ENCODE measurements at places on chromosomes 5 and 9. TPM values are rescaled to one million over a fixed set of nuclear protein-coding genes. Genes with fewer than 3 reads are reported as not detected.

IFNA13 gene
- not detected for total RNA-seq

HAVCR1 gene
- 0.46 TPM for total RNA-seq

IL4 gene
- not detected for total RNA-seq

FOXD1 gene
- total RNA-seq: 0.37 TPM

IFNK gene
- not detected for total RNA-seq

SPATA31C1 gene
- not detected for total RNA-seq

SLC9A3 gene
- 3.8 TPM for total RNA-seq

Measured in lung (tissue), 17 donors.